Skeletal muscle cell (primary cell): ENCODE measurements at places on chromosomes 6 and 20.

DNA sequence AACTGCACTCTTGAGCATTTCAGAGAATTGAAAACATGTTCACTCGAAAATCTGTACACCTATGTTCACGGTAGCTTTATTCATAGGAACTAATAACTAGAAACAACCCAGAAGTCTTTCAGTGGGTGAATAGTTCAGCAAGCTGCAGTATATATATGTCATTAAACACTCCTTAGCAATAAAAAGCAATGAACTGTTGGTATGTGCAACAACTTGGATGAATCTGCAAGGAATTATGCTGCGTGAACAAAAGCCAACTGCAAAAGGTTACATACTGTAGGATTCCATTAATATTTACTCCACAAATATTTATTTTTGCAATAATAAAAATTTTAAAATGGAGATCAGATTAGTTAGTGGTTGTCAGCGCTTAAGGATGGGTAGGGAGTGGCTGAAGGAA, 22.1 kb upstream of the FKBP1A start:
- DNase-seq = no peak

DNA sequence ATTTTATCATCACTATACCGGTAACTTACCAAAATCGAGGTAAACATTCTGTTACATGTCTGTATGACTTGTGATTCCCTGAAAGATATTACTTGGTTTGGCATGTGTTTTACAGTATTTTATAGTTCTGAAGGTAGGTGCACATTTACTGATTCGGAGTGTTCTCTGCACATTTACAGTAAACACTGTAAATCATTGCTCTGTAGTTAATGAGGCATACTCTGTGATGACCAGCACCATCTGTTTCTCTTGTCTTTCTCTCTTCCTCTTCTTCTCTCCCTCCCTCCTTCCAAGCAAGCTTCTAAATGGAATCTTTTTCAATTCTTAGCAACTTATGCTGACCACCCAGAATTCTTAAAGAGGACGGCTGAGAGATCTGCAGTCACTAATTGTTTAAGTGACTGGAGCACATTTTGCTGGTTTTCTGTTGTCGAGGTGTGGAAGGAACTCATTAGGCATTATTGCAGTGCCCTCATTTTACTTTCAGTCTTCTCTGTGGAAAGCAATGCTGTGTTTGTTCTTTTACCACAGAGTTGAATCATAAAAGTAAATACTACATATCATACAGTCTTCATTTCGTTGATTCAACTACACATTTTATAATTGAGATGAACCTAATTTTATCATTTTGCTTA, 126.5 kb downstream of the UTRN start:
- no peak for DNase-seq

DNA sequence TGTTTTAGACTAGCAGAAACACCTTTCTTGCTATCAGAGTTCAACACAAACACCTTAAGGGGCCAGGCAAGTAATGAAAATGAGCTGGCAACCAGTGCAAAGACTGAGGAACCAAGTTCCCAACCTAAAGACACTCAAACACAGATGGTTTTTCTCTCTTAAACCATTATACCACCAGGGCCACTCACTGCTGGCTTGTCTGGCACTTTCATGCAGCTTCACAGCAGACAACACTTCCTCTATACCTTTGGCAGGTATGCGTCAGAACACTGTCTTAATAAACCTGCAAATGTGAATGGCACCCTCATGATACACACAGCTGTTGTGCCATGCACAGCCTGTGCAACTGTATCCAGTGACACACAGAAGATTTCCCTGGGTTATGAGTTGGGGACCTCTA, 41.6 kb downstream of the NFATC2 start:
- no peak for DNase-seq

- no peak for DNase-seq
Measured at GRCh38 chr6:16493112-16493511, 254.7 kb downstream of the GMPR start.

- no peak for DNase-seq
Measured at GRCh38 chr6:137874204-137875057, 7.4 kb downstream of the TNFAIP3 start.

- DNase-seq = no peak
Measured at GRCh38 chr6:104532462-104532861, 327.3 kb downstream of the HACE1 start.

DNA sequence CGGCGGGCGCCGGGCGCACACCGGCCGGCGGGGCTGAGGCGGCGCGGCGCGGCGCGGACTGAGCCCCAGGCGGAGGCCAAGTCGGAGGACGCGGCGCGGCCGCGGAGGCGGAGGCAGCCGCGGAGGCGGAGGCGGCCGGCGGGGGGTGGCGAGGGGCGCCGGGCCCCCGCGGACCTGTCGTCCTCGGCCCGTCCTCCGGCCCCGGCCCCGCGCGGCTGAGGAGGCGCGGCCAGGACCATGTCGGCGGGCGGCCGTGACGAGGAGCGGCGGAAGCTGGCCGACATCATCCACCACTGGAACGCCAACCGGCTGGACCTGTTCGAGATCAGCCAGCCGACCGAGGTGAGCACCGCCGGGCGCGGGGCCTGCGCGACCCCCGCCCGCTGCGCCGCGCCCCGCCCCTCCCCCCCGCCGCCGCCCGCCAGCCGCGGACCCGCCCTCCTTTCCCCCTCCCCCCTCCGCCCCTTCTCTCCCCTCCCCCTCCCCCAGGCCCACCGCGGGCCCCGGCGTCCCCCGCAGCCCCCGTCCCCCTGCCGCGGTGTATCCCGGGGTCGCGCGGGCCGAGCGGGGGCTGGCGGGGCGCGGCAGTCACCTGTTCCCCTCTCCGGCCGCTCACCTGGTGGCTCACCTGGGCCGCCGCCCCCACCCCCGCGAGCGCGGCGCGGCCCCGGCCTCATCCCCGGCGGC, at the start of gene AFDN:
Gene AFDN, plus strand, starts transcription at position 16 of the 687 bp plus-strand sequence. Its CDS starts 222 bp downstream, at position 238.
- DNase-seq = no peak

DNA sequence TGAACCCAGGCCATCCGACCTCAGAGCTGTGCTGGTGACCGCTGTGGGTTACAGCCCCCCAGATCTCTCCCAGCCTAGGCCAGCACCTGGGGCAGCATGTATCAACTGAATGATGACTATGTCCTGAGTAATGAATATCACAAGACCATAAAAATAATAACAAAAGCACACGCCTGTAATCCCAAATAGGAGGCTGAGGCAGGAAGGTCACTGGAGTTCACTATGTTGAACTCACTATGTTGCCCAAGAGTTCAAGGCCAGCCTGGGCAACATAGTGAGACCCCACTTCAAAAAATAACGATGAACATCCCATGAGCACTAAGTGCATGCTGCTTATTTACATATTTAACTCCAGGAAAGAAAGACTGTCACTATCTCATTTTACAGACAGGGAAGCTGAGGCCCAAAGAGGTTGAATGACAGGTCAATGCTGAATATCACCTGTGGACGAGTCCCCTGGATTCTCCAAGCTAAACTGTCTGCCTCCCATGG, 92.3 kb downstream of the NFATC2 start:
- no peak for DNase-seq

DNA sequence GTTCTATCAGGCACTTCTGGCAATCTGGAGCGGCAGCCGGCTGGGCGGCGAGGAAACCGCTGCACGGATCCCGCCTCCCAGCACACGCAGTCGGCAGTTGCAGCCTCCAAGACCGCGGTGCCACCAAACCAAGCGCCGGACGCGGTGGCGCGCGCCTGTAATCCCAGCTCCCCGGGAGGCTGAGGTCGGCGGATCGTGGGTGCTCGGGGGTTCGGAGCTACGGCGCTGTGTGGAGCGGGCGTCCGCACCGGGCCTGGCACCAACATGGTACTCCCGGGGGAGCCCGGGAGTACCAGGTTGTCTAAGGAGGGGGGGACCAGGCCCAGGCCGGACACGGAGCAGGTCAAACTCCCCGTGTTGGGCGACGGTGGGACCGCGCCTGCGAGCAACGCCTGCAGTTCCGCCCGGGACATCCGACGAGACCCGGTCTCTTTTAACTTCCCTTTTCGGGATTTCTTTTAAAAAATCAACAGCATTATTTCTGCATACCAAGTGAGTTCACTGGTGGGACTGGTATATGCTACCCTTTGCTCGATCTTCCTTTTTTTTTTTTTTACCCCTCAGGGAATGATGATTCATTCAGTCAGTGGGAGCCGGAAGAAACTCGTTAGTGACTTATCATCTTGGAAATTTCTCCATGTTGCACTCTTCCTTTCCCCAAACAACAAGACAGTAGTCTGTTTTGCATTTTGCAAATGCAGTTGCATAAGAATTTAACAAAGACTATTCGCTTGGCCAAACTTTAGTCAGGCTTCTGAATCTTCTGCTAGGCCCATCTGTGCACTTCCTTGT, 27.6 kb downstream of the ZNF311 start:
- DNase-seq = no peak

DNA sequence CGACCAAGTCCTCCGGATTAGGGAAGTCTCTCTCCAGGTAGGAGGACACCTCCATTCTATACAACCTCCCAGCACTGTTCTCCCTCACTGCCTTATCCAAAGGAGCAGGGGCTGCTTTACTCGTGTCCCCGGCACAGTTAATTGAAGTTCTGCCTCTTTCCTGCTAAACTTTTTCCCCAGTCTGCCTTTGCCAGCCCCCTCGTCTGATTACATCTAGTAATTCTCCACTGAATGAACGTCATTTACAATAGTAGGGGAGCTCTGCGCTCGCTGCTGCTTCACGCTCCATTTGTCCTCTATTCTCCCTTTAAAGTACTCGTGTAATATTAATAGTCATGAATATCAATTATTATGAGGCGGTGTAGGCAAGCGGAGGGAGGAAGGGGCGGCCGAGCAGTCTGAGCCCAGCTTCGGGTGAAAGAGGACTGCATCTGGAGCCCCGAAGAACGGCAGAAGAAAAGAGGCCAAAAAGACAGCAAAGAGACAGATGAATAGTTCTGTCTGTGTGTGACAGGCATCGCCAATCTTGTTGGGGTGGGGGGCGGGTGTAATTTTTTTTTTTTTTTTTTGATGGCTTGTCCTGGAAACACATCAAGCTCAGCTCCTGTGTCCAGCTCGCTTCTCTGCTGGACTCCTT, 2.9 kb downstream of the TFAP2B start:
- no peak for DNase-seq

DNA sequence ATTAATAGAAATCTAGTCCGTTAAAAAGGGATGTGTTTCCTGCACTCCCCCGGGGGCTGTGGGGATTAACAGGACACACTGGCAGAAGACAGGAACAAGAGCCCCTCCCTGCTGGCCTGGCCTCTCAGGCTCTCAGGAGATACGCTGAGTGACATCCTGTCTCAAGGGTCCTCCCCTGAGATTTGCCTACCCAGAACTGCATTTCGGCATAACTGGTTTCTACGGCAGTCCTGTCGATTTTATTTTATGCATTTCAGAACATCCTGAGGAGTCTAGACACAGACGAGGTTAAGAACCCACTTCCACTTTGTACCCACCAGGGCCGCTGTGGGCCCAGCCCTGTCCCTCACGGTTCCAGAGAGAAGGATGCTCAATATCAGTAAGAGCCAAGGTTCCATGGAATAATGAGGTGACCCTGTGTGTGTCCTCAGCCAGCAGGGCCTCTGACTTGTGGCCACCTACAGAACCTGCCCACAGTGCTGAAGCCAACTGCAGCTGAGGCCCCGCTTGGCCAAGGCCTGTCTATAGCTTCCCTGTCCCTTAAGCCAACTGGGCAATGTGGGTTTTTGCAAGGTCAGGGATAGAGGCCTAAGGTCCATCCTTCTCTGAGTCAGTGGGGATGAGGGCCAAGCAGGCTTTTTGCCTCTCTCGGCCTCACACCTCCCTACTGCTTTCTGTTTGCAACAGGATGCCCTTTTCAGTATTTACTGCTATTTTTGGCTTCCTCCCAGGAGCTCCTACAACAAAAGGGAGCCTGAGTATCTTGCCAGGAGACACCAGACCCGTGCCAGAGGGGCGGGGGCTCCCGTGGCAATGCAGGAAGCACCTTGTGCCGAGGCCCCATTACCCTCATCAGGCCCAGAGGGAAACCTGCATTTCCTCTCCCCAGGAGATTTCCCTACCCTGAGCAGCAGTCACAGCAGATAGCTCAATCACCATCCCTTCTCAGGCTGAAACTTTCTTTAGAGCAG, 14.7 kb downstream of the UQCC2 start:
- DNase-seq = no peak

DNA sequence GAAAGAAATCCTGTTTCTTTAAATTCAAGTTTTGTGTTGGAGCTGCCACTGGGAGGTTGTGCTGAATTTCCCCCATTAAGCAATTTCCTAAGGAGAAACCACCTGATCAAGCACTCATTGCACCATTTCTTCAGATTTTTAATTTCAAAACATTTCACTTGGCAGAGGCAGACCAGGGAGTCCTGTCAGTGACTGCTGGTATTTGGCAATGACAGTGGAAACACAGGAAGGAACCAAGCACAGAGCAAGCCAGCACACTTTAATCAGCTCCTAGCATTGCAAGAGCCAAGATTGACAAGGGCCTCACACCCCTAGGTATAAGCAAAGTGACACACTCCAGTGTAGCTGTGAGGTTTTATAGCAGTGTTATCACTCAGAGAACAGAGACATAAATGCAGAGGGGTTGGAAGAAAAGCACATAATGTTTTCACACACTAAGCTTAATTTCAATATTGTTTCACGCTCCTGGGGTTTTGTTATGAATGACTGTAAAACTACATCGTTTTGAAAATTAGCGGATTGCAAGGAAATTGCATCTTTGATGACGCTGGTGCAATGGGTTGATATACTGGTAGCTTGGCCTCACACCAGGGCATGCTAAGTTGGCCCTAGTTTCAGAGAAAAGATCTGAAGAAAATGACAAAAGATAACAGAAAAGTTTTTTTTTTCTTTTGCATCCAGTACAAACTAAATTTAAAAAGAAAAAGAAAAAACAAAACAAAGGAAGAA, 768.4 kb downstream of the TFAP2A start:
- DNase-seq = no peak

GRCh38 chr6:110338820-110339470, 19.2 kb downstream of the METTL24 start:
- DNase-seq = no peak

- no peak for DNase-seq
Measured at GRCh38 chr20:47876311-47877088, 91.2 kb upstream of the SULF2 start.

DNA sequence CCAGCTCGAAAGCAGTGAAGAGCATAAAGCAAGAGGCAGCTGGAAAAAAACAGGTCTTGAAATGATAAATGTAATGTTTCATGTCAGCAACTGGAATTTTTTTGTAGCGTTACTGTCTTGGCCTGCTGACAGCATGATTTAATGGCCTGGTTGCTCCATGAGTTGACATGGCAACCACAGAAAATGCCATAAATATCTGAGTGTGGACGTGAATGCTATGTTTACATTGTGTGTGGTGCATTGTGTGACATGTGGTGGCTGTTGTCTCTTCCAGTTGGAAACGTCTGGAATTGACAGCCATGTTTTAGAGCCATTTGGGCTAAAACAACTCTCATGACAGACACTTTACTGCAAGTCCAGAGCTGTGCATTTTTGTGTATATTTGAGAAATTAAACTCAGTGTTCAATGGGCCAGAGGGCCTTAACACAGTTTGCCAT, 170.0 kb downstream of the FOXA2 start:
- no peak for DNase-seq

- no peak for DNase-seq
Measured at GRCh38 chr6:159761129-159761872, 544 bp upstream of the ACAT2 start.
